ENCODE measurements at places on chromosomes 5 and 9. TPM values are rescaled to one million over a fixed set of nuclear protein-coding genes. Genes with fewer than 3 reads are reported as not detected.

- no peak for DNase-seq
These were observed 20.5 kb upstream of the MRNIP start for GRCh38 chr5:179879003-179879689.

- no peak for DNase-seq
These were observed 108.1 kb upstream of the MVB12B start for GRCh38 chr9:126218359-126219125.

GRCh38 chr9:92989561-92989960 lies 42.2 kb downstream of the FGD3 start:
- DNase-seq = no peak

GRCh38 chr5:21817668-21818369 lies 1035.3 kb downstream of the CDH12 start:
- DNase-seq = no peak

Gene STK32A
- 3.3 TPM for polyA plus RNA-seq

Gene PCDHGA11
- polyA plus RNA-seq = 1.4 TPM

Gene ASTN2
- polyA plus RNA-seq = 11.4 TPM

Gene PKD2L2
- polyA plus RNA-seq = 0.15 TPM

Gene RBM18
- polyA plus RNA-seq = 16.2 TPM
